ENCODE measurements at places on chromosomes 2 and 18. TPM values are rescaled to one million over a fixed set of nuclear protein-coding genes. Genes with fewer than 3 reads are reported as not detected.

ZC3H6 gene
- total RNA-seq, result 1.2 TPM

DOK6 gene
- total RNA-seq, result under 0.01 TPM

PJVK gene
- total RNA-seq, result 0.20 TPM

- DNase-seq, result no peak
Observed at GRCh38 chr2:56898986-56899385, 715.2 kb downstream of the CCDC85A start.

GRCh38 chr2:197879812-197880408 is 75.5 kb downstream of the PLCL1 start:
- DNase-seq, result no peak

GRCh38 chr18:13039806-13040205 is 48.6 kb downstream of the CEP192 start:
- no peak for DNase-seq

DNA sequence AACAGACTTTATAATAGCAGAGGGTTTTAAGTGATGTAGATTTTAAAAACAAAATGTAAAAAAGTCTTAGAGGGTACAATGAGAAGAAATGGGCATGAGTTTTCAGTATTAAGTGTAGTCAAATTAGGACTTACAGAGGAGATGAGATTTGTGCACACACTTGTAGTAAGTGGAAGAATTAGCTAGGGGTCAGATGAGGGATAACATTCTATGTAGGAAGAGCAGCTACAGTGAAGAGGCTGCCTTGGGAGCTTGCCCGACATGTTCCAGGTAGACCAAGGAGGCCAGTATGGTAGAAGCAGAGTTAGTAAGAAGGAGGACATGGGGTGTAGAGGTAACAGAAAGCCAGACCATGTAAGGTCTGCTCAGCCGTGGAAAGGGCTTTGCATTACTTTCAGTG is 189.2 kb upstream of the DSEL start:
- DNase-seq, result peak; percentile 3

DNA sequence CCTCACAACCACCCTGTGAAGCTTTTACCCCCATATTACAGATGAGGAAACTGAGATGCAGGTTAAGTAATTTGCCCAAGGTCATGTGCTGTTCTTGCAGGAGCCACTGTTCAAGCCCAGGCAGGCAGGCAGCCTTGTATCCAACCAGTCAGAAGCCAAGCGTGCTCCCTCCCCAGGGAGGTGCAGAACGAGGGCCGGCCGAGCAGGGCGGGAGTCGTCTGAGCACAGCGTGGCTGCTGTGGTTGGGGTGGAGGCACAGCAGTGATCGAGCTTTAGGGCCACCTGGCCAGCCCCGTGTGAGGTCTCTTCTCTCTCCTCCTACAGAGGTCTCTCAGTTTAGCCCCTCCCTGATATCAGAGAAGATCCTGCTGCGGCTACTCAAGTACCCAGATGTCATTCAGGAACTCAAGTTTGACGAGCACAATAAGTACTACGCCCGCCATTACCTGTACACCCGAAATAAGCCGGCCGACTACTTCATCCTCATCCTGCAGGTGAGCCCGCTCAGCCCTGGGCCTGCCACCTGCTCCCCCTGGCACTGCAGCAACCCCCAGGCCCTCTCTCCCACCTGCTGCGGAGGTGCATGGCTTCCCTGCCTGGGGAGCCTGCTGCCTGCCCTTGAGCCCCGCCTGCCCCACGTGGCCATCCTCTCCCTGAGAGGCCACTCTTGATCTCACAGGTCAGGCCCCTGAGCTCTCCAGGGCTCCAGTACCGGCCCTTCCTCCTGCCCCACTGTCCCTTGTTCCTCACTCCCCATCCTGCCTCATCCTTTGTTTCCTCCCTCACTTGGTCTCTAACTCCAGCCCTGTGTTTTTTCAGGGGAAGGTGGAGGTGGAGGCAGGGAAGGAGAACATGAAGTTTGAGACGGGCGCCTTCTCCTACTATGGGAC is 17.1 kb upstream of the CNNM3 start:
- DNase-seq, result no peak

DNA sequence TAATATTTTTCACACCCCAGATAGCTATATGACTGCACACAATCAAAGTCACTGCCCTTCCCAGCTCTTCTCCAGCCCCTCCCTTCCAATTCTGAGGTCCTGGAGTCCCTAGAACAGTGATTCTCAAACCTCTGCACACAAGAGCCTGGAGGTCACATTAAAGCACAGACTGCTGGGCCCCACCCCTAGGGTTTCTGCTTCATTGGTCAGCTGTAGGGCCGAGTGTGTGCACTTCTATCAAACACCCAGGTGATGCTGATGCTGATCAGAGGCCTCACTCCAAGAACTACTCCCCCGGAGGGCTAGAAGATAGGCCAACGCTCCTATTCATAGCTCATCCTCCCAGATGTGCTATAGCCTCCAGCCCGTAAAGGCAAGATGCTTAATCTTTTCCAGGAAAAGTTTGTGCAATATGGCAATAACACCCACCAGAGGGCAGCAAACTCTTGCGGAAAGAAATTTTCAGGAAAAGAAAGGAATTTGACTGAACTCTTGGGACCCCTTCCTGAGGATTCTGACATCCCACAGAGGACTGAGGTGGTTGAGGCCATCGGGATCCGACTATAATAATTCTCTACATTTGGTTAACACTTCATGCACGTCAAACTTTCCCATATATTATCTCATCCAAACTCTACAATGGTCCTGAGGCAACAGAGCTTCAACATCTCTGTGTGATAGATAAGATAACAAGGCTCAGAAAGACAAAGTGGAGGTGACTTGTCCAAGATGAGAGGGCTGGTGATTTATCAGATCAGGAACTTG is 194.2 kb upstream of the PKDCC start:
- peak; percentile 44 for DNase-seq

GRCh38 chr18:25175558-25176517 is 176.1 kb downstream of the ZNF521 start:
- DNase-seq, result no peak
